Natural killer cell (primary cell): ENCODE measurements at places on chromosomes 2 and 18. TPM values are rescaled to one million over a fixed set of nuclear protein-coding genes. Genes with fewer than 3 reads are reported as not detected.

GRCh38 chr2:74371421-74371820 is 8.7 kb downstream of the DCTN1 start:
- DNase-seq = no peak

GRCh38 chr2:23753291-23754010 is 173.5 kb downstream of the ATAD2B start:
- DNase-seq = no peak

- DNase-seq = no peak
Measured at GRCh38 chr2:190603374-190603773, 45.5 kb upstream of the NAB1 start.

GRCh38 chr2:105383432-105384166 is 15.3 kb downstream of the FHL2 start:
- no peak for DNase-seq

- DNase-seq = no peak
Measured at GRCh38 chr2:67836866-67837265, 225.9 kb downstream of the C1D start.

DNA sequence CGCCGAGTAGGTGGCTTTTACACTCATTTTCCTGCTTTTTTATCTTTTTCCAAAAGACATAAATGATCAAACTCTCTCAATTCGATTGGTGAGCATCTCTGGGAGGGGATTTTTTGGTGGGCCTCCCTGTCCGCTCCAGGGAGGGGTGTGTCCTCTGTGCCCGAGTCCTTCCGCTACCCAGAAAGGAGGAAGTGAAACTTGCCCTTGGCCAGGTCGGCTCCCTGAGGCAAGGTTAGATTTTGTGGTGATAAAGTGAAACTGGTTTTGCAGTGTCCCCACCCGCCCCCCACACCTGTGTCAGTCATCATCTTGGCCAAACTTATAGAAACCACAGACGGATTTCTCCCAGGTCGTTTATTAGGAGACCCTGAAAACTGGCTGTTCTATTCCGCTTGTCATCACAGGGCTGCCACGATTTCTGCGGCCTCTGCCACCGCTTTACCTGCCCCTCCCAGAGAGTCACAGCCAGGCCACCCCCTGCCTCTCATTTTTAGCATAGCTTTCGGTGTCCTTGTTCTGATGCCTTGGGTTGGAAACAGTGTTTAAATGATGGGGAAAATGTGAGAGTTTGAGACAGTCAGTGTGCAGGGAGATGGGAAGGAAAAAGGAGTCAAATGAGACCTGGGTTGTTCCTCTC is 93.6 kb downstream of the SH3BP4 start:
- no peak for DNase-seq

DNA sequence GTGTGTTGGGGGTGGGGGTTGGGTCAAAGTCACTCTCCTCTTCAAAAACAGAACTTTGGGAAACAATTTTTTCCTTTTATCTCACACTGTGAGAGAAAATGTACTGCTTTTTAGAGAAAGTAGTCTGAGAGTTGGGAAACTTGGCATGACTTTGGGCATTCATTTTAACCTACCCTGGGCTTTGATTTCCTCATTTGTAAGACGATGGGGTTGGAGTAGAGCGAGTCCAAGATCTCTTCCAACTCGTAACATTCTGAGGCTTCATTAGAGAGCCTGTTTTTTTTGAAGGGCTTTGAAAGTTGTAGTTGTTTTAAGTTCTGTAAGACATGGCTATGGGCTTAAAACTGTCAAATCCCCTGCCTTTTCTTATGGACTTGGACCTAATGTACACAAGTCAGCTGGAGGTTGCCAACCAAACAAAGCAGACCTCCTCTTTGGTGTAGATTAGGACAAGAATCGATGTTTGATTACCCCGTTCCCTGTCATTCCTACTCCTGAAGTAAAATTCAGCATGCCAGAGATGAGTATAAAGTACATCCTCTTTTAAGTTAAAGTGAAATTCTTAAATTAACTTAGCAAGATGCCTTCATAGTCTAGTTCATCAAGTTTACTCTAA is 8.4 kb downstream of the PHLPP1 start:
- no peak for DNase-seq

- DNase-seq = no peak
Measured at GRCh38 chr2:5826979-5827655, 134.9 kb downstream of the SOX11 start.

DNA sequence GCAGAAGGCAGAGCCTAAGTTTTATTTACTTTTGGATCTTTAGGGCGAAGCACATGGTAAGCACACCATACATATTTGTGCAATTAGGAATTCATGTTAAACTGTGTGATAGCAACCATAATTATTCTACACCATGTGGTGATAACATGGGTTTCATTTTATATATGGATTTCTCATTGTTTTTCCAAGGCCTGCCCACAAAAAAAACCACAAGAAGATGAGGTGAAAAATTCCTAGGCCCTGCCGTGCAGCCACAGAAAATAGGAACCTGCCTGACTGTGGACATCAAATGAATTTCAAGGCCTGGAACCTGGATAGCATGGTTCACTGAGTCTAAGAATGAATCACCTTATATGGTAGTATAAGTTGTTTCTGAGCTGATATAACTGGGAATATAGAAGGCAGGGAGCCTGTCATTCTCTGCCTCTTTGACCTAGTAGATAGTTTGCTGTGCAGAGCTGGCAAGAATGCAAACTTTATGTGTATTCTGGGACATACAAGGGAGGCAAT is 22.4 kb upstream of the SSB start:
- no peak for DNase-seq

DNA sequence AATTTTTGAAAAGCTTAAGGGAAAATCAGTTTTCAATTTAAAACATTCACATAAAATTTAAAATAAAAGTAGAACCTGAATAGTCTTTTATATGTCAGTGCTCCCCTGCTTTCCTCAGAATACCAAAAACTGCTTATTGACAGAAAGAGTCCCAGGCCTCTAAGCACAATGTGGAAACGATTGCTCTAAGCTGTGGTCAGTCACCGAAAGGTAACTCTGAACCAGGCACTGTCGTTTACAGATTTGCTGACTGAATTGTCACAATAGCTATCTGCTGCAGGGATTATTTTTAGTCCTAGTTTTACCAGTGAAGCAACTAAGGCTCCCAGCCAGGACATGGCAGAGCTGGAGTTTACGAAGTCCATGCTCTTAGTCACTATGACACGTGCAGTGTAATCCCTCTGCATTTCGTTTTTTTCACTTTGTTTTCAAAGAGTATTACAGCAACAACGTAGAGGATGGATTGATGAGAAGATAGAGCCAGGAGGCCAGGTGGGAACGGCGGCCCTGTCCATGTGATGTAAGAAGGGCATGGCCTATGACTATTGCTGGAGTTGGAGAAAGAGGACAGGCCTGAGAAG is 28.1 kb upstream of the TMEM247 start:
- DNase-seq = no peak

DNA sequence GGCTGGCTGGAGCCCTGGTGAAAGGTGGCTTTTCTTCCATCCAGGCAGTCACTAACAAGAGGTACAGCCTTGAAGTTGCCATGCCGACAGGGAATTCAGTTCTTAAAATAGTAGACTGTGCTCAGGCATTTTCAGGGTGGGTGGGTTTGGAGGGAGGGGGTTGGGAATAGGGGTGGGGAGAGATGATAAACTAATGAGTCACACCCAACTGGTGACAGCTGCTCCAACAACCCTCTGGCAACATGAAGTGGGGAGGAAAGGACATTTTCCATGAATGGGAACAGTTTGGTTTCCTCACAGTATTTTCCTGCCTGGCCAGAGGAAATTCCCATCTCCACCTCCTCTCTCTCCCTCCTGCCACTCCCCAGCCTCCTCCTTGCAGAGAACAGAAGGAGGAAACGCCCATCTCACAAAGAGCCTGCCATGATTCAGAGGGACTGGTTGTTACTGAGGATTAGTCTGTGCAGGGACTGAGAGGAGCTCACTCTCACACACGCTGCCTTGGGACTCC is 113.0 kb upstream of the SLC1A4 start:
- no peak for DNase-seq

- no peak for DNase-seq
Measured at GRCh38 chr2:70779911-70780545, 10.4 kb downstream of the FIGLA start.

DNA sequence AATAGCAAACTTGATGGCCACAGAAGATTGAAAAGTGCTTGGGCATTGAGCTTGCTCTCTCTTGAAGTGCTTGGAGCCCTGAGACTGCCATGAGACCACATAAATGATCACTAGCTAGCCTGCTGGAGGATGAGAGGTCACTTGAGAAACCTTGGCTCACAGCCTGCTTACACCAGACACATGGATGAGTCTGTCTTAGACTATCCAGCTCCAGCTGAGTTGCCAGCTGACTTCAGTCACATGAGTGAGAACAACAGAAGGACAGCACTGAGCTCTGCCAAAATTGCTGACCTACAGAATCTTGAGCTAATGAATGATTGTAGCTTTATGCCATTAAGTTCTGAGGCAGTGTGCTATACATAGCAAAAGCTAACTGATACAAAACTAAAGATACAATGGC is 18.1 kb downstream of the NABP1 start:
- no peak for DNase-seq

GRCh38 chr2:77652499-77652898 is 130.3 kb upstream of the LRRTM4 start:
- no peak for DNase-seq

DNA sequence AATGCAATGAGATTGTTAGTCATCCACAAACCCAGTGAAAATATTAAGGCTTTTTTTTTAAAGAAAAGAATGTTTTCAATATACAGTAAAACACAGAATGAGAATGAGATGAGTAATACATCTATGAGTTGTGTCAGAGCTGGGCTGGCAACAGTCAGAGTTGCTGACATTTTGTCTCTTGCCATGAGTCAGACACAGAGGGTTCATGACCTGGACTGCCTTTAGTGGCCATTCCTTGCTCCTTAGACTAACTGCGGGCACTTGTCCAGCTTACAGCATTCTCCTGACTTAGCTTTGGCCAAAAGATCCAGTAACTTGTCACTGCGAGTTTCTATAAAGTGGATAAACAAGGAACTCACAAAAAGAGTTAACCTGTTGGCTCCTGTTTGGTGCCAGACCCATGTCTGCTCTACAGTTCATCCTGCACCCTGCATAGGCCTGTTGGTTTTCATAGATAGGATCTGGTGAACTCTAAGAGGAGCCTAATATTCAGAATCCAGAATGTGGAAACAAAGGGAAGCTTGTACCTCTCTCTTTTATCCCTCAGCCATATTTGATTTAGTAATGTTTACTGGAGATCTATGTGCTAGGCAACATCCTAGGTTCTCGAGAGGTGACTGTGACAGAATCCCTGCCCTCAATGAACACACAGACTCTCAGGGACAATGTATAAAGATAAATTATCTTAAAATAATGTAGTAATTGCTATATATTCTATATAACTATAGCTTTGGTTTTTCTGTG is 391.5 kb upstream of the VWC2L start:
- DNase-seq = no peak

DNA sequence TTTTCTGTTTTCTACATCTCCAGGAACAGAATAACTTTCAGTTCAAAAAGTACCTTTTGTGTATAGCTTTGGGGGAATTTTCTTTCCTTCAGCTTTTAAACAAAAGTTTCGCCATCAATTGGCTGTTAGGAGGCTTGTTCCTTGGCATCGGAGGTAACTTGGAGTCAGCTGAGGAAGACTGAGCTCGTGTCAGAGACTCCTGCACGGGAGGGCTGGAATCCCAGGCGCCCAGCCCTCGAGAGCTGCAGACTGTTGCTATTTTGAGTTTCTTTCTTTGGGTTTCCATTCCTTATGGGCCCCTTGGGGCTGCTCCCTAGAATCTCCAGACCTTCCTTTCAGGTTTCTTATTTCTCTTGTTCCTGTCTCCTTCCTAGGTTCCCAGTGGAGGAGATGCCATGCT is 8.1 kb downstream of the EMILIN2 start:
- DNase-seq = no peak

DNA sequence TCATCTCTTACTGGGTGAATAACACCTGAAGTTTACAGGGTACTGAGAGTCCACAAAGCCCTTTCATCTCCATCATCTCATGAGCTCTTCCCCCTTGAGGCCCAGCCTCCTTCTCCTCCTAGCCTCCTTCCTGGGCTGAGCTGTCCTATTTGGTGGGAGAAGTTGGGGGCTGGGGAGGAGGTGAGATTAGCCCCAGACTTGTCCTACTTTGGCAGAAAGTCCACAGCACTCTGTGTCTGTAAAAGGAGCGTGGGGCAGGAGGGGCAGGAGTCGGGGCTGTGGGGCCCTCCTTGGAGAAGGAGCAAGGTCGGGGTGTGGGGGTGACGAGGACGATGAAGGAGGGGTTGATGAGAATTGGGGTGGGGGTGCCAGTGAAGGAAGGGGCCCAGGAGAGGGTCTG is 10.0 kb upstream of the DES start:
- DNase-seq = no peak

DNA sequence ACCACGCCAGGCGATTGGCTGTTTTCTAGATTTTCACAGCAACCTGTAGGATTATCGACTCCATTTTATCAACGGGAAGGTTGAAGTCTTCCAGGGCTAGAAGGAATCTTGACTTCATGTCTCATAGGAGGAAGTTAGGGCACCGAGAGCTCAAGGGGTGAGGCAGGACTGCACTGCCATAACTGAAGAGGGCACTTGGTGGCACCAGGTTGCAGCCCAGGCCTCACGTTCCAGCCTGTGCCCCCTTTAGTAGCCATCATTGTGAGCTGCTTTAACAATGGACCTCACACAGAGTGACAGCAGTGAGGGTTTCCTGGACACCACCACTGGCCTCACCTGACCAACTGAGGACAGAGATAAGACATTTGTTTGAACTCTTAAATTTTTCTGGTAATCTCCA is 22.9 kb upstream of the RPL37A start:
- DNase-seq = no peak

- no peak for DNase-seq
Measured at GRCh38 chr2:233803292-233803911, 25.3 kb downstream of the MROH2A start.

DNA sequence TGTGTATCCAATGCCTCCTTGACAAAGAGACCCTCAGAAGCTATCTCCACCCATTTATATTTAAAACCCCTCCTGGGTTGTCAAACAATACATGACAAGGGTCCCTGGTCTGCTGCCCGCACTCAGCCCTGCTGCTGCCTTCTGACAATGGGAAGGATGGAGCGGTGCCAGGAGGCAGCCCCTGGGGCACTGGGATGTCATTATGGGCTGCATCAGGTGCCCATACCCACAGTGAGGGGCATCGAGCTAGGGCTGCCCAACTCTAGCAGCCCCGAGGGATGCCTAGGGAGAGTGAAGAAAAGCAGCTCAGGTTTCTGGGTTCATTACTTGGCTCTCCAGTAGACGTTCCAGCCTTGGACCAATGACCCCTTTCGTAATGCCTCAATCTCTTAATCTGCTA is 301.7 kb downstream of the ALK start:
- DNase-seq = no peak

Gene ANKRD30B
- not detected for total RNA-seq

Gene PSMD14
- total RNA-seq = 34.2 TPM

Gene SLC20A1
- 193 TPM for total RNA-seq

Gene ASB18
- total RNA-seq = not detected

Gene TUBB8B
- not detected for total RNA-seq

Gene DLX1
- not detected for total RNA-seq

Gene ALPI
- total RNA-seq = not detected
